Eye (tissue), 1 donor: ENCODE measurements at places on chromosomes 1 and 21.

GRCh38 chr1:14988636-14989035 is 164.9 kb upstream of the TMEM51 start:
- DNase-seq = no peak

DNA sequence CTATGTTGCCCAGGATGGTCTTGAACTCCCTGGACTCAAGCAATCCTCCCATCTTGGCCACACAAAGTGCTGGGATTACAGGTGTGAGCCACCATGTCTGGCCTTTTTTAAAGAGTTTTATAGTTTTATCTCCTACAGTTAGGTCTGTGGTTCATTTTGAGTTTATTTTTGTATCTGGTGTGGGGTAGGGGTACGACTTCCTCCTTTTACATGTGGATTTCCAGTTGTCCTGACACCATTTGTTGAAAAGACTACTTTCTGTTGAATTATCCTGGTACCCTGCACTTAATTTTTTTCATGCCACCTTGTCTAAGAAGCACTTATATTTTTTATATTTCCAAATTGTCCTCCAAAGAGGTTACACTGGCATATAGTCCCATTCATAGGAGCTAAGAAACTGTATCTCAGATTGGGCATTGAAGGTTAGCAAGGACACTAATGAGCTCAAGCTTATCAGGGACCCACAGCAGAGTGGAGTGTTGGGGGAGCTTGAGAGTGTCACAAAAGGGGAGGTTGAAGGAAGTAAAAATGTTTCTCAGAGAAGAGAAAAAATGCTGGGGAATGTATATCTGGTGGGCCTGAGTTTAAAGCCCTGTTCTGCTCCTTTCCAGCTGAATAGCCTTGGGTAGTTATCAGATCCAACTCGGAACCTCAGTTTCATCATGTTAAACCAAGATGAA is 23.4 kb upstream of the MEF2D start:
- DNase-seq = no peak

DNA sequence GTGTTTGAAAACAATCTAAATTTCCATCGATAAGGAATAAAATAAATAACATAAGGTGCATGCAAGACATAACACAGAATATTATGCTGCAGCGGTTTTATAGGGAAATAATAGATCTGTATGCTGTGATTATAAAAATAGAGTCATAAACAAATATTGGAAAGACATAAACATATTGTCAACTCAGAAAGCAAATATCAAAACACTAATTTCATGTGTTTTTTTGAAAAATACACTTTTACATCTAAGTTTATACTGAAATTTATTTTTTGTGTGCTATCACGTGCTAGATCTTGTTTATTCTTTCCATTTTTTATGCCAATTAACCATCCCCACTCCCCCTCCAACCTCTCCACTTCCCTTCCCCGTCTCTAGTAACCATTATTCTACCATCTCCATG is 9.4 kb downstream of the OR6K3 start:
- no peak for DNase-seq

DNA sequence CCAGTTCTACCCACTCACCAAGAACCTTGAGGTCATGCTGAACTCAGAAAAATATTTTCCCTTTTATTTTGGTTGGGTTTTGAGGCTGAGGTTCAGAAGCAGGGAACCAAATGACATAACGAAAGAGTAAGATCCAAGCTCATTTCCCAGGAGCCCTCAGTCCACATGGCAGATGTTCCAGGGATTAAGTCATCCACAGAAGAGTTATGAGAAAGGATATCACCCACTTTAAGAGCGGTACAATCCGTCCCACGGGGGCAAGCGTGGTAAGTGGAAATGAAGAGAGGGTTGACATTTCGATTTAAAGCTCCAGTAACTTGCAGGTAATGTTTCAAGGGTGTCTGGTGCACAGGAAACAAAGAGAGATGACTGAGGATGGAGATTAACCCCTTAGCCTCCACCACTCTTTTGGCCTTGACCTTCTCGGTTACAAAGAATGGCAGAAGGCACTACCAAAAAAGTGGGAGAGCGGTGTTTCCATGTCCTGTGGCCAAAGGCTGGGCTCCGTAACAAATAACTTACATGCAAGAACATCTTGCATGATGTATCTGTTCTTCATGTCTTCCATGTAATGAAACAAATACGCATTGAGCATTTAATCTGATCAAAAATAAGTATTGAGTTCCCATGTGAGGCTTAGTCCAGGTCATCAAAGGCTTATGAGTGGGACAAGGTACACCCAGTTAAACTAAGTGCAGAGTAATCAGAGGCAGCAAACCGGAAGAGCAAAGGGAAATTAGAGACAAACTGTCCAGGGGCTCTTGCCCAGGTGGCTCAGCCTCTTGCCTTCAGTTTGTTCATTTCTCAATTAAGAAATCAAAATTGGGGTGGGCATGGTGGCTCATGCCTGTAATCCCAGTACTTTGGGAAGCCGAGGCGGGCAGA is 241.4 kb downstream of the TOMM20 start:
- peak; percentile 59 for DNase-seq

DNA sequence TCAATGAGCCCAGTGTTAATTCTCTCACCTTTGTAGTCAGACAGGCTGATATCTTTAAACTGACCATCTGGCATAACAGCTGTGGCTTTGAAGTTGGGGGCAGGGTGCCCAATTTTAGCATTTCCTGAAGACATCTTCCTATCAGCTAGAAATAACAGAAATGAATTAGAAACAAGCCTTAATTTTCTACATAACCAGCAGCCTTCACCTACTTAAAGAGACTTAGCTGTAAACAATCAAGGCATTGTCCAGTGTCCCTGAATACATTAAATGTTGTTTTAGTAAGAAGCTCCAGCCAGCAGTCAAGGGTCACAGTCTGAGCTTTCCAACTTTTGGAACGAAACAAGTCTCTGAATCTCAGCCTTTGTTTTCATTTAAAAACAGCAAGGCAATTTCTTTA is 2.8 kb downstream of the PRDX1 start:
- DNase-seq = peak; percentile 39

GRCh38 chr1:86616871-86617270 is 70.0 kb downstream of the CLCA4 start:
- DNase-seq = no peak

GRCh38 chr1:182700351-182700709 is 15.9 kb upstream of the RGS8 start:
- no peak for DNase-seq

DNA sequence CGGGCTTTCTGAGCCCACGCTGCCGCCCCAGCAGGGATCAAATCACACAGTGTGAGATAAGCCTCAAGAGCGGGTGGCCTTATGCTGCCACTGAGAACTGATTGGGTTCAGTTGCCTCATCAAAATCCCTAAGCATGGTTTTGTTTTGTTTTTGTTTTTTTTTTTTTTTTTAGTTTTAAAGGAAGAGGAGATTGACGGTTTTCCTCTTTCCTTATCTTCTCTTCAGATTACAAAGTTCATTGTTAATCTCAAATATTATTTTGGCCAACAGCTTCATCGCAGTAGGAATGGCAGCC is 651 bp downstream of the COA6 start:
- no peak for DNase-seq
